ENCODE measurements at places on chromosomes 1 and 21.

DNA sequence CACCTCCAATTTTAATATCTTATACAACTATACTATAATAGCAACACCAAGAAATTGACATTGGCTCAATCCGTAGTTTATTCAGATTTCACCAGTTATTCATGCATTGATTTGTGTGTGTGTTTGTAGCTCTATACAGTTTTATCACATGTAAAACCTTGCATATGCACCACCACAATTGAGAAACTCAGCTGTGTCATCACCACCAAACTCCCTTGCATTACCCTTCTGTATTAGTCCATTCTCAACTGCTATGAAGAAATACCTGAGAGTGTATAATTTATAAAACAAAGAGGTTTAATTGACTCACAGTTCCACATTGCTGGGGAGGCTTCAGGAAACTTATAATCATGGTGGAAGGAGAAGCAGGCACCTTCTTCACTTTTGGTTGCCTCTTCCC, 162.1 kb downstream of the PATJ start:
- no peak for DNase-seq

GRCh38 chr1:172162236-172162635, 258.2 kb upstream of the C1orf105 start:
- no peak for DNase-seq

DNA sequence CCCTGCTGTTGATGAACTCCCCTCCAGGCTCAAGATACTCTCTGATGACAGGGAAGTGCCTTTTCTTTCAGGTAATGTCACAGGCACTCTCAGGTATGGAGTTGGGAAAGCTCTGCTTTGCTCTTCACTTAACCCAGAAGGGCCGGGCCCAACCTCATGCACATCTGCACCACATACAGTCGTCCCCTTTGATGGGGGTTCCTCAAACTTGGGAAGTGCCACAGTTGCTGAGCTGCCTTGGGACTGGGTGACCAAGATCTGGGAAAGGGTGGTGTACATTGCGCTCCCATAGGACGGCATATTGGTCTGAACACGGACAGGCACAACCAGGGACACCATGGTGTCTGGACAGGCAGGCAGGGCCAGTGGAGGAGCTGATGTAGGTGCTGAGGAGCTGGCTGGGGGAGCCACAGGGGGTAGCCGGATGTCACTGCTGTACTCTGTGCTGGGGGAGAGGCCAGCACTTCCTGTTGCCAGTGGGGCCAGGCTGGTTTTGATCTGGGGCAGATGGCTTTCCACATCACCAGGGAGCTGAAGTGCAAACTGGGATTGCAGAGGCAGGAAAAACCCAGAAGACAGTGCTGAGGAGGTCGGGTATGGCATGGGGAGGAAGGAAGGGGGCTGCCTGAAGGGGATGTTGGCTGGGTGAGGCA, 96.2 kb upstream of the EDN2 start:
- DNase-seq: no peak

GRCh38 chr1:46394872-46395465, 852 bp downstream of the FAAH start:
- no peak for DNase-seq

DNA sequence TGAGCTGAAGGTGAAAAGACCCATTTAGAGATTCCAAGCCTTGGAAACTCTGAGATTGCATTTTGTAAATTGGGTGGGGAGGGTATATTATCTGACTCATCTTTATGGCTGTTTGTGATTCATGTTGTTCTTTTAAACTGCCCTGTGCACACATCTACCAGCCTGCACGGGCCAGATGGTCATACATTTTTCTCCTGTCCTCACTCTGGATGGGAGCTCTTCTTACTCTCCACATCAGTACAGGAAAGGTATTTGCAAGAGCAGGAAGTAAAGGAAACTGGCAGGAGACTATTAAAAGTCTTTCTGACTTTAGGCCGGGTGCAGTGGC, 14.3 kb upstream of the NMNAT2 start:
- DNase-seq: no peak

DNA sequence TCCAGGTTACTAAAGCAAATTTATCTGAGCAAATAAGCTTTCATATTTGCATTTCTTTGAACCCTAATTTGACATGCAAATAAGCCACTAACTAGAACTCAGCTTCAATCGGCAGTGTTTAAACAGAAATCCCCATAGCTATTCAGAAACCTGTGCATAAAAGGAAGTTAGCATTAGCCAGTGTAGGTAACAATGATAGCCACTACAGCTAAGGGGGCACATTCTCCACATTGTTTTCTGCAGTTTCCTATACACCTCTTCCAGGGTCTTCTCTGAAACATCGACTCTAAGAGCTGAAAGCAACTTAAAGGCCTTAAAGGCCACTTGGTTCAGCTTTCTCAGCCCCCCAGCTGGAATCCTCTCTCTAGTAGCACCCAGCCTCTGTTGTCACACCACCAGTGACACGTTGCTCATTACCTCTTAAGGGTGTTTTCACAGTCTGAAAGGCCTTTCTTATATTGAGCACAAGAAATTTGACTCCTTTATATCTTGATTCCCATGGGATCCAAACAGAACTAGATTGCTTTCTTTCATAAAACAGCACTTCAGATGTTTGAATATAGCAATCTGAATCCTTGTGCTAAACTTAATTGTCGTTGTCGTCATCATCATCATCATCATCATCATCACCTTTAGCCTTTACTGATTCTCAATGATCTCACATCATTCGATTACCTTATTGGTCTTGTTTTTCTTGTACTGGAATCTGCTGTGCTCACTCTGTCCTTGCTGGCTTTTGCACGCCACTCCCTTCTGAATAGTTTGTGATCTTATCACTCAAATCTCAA, 93.9 kb upstream of the DAB1 start:
- DNase-seq: no peak

GRCh38 chr21:35724156-35724555, 336.2 kb downstream of the SETD4 start:
- no peak for DNase-seq

DNA sequence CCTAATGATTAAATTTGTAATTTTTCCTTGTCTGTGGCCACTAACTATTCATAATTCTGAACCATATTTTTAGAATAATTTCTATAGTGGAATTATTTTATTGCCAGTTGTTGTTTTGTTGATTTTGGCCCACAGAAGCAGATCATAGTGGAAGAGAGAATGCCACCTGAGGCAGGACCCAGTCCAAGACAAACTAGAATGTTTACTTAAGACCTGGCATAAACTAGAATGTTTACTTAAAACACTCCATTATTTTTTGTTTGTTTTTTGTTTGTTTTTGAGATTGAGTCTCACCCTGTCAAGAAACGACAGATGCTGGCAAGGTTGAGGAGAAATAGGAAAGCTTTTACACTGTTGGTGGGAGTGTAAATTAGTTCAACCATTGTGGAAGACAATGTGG, 310.2 kb downstream of the MRPL39 start:
- DNase-seq: no peak

DNA sequence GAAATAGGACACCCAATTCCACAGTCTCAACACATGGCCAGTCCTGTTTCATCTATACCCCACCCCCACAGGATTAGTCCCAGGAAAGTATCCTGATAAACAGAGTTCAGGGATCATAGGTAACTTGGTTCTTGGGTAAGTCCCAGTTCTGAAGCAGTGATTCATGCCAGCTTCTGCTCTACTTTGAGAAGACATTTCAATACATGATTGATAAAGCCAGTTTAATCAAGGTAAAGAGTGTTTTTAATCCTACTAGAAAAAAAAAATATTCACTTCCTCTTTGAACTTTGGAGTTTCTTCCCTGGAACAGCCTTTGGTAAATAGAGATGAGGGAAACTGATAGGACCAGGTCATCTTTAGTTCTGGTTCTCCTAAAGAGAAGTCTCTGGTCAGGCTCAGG, 142.4 kb downstream of the TLR5 start:
- no peak for DNase-seq

- DNase-seq: no peak
Observed at GRCh38 chr1:39333296-39333695, 128.8 kb downstream of the MACF1 start.

- peak; percentile 2 for DNase-seq
Observed at GRCh38 chr1:233790662-233791371, 113.7 kb upstream of the SLC35F3 start.

DNA sequence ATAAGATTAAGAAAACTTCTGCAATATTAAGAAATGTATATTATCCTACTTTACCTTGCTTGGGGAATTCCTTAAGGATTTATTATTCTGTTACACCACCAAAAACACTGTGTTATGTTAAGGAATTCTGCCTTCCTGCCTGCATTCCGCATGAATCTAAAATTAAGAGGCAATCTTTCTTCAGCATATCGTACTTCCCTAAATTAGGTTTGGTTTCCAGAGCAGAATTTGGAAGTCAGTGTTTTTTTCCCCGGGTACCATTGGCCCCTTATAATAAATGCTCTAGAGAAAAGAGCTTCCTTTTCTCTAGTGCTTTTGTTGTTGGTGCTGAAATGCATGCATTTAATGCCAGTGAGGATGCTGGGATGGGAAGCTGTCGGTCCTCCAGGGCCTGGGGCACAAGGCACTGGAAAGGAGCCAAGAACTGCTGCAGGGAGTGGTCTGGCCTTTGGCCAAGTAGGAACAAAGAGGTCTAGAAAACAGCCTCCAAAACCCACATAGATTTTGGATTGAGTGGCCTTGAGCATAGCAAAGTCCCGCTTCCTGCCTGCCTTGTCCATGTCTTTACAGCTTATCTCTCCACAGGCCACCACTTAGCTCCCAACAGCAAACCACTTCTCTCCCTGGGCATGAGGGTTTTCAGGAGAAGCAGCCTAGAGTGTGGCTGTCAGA, 69.9 kb downstream of the RRAGC start:
- DNase-seq: no peak

DNA sequence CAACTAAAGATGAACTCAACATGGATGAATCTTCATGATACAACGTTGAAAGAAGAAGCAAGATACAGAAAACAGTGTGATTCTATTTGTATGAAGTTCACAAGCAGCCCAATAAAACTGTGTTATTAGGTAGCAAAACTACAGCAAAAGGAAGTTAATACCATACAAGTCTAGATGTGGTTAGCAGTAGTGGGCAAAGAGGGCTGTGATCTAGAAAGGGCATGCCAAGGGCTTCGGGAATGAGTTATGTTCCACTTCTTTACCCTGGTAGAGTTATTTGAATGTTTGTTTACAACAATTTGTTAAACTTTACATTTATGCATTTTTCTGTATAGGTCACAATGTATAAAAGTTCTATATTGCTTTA, 9.2 kb downstream of the TNFRSF9 start:
- no peak for DNase-seq

DNA sequence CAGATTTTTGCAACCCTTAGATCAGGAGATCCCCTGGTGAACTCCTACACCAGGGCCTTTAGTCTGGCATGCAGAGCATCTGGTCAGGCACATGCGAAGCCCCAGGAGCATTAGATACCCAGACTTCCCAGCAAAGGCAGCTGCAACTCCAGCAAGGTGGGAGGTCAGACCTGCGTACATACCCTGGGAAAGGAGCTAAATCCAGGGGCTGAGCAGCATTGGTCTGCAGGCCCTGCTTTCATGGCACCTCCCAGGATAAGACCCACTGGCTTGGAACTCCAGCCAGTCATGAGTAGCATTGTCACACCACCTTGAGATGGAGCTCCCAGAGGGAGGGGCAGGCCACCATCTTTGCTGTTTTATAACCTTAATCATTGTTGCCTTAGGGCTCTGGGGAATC, 92.3 kb downstream of the KCNT2 start:
- no peak for DNase-seq

GRCh38 chr1:29256394-29256793, 20.1 kb downstream of the PTPRU start:
- no peak for DNase-seq

- DNase-seq: no peak
Observed at GRCh38 chr1:230549625-230550024, 92.7 kb upstream of the COG2 start.

GRCh38 chr1:182281541-182281940, 110.0 kb downstream of the GLUL start:
- no peak for DNase-seq

DNA sequence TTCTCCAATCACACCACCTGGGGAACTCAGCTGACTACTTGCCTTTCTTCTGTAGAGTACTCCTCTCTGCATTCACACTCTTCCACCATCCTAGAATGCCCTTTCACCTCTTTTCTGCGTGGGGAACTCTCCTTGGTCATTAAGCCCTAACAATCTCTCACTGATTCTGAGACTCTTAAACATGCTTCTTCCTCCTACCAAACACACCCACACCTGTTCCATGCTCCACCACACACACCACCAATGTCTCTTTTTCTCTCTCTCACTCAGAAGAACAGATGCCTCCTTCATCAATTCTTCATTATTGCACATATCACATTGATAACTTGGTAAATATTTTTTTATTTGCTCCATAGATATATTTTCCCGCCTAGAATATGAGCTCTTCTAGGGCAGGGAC, 53.6 kb downstream of the WARS2 start:
- no peak for DNase-seq

GRCh38 chr1:113662101-113662500, 97.2 kb downstream of the PHTF1 start:
- DNase-seq: no peak

DNA sequence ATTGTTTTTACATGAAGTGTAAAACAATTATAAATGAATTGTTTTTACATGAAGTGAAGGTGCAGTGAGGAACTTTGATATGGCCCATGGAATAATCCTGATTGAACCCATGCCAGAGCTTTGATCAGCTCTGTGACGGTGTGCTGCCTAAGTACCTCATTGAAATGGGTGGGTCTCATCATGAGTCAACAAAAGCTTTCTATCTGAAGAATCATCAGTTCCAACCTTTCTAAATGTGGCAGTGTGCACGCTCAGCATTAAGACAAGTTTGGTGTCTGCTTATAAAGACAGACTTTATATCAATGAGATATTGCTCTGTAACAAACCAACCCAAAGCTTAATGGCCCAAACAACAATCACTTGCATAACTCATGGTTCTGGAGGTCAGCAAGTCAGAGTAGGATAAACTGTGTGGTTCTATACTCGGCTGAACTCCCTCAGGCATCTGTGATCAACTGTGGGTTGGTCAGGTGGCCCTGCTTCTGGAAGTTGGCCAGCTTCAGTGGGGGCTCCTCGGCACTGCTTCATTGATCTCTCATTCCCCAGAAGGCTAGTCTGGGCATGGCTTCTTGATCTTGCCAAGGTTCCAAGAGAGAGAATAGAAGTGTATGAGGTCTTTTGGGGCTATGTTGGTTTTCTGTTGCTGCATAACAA, 258.0 kb downstream of the LTN1 start:
- no peak for DNase-seq

All from brain microvascular endothelial cell (primary cell).